Thyroid gland (tissue), 4 donors: ENCODE measurements at places on chromosomes 5 and 9. TPM values are rescaled to one million over a fixed set of nuclear protein-coding genes. Genes with fewer than 3 reads are reported as not detected.

TLX3 gene
- total RNA-seq, result not detected

PLAC8L1 gene
- total RNA-seq, result not detected

NSD1 gene
- 61.9 TPM for total RNA-seq

- H3K27me3 ChIP-seq, result no peaks in the 10 kb centered on the region
- no peak overlapping the region for H3K4me3 ChIP-seq
- no peak overlapping the region for H3K27ac ChIP-seq
- peaks cover 25% of the 10 kb centered on the region for H3K36me3 ChIP-seq
Observed at GRCh38 chr5:141567513-141568117, 51.2 kb downstream of the DIAPH1 start.

GRCh38 chr5:107149243-107150005, 521.3 kb downstream of the EFNA5 start:
- H3K4me1 ChIP-seq, result no peaks in the 10 kb centered on the region
- no peak for DNase-seq
- no peaks in the 10 kb centered on the region for H3K27me3 ChIP-seq
- H3K4me3 ChIP-seq, result no peak overlapping the region

GRCh38 chr9:98310752-98311392, 55.4 kb upstream of the TBC1D2 start:
- no peak overlapping the region for H3K4me3 ChIP-seq
- no peaks in the 10 kb centered on the region for H3K27me3 ChIP-seq
- no peak for DNase-seq
- H3K27ac ChIP-seq, result no peak overlapping the region
- H3K4me1 ChIP-seq, result no peaks in the 10 kb centered on the region
- H3K36me3 ChIP-seq, result no peaks in the 10 kb centered on the region
